NCI-H1092 (cell line): ENCODE measurements at places on chromosomes 12 and 14.

DNA sequence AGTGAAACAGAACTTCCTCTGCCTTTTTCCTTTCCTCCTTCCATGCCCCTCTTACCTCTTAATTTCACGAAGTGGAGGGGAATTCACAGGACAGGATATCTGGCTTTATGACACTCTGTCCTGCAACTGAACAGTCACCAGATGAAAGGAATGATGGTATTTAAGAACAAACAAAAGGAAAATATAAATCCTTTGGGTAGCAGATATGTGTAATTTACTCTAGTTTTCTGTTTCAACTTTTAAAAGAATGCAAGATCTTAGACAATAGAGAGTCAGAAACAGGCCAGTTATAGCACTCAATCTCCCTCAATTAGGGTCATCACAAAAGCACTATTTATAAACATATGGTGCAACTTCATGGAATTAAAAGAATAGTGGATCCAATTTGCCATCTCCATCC, 25.0 kb upstream of the HMGA2 start:
- no peak for DNase-seq

DNA sequence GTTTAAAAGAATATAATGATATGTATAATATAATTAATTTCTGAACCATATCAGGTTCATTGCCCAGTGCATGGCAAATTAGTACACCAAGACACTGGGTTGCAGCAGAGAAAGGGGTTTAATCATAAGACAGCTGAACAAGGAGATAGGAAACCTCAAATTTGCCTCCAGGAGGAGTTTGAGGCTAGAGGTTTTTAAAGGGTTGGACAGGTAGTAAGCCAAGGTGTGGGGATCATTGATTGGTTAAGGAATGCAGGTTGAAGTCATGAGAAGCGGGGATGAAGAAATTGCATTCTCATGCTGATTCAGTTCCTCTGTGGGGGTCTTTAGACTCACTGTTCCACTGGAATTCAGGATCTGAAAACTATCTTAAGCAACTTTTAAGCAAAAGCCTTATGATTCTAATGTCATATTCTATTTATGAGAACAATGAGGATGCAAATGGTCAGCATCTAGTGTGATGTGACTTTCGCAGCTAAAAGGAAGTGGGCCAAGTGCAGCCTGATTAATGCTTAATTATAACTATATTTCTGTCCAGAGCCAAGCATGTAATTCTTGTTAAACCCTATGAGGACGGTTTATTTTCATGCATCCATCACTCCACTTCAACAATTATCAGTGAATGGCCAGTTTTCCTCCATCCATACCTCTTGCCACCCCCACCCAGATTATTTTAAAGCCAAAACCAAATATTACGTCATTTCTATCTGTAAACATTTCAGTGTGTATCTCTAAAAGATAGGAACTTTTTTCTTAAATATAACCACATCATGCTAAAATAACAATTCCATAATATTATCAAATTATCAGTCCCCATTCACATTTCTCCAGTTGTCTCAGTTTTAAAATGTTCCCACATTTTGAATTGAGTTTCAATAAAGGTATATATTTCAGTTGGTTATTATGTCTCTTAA, 14.9 kb downstream of the RNF212B start:
- no peak for DNase-seq

DNA sequence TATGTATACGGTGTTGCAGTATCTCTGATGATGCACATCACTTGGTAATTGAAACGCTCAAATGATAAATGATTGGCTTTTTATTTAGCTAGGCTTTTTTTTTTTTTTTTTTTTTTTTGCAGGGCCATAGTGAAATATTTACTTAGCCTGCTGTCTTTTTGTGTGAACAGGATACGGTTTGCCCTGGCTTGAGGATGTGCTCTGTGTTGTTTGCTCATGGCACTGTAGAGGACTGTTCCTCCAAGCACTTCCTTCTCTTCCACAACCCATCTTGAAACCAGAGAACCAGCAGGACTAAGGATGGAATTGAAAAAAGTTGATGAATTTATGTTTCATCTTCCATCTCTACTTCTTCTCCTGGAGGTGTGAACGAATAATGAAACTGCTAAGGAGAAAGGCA, 15.5 kb upstream of the SSPN start:
- no peak for DNase-seq

DNA sequence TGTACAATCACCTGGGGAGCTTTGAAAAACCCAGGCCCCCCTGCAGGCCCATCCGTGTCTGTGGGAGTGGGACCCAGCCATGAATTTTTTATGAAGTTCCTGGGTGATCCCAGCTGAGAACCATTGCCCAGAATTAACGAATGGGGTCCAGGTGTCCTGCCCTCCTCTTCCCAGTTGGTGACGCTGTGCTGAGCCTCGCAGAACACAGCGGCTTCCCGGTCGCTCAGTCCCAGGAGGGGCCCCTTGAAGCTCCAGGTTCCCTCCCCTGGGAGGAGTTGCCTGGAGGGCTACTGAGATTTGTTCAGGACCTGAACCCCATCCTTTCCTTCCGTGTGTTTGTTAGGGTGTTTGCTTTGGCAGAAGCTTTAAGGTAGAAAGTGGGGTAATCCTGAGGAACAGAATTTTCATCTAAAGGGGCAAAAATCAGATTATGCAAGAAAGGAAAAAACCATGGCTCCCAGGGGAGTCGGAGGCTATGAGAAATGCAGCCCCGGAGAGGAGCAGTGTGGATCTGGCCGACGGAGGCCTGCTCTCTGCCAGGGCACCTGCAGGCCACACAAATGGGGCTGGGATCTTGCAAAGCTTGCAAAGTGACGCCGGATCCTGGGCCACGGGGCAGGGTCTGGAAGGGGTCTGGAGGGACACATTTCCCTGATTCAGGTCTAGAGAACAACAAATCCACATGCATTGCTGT, 164.7 kb upstream of the PRMT8 start:
- no peak for DNase-seq

- DNase-seq = no peak
Observed at GRCh38 chr14:53042480-53042879, 91.6 kb upstream of the FERMT2 start.

DNA sequence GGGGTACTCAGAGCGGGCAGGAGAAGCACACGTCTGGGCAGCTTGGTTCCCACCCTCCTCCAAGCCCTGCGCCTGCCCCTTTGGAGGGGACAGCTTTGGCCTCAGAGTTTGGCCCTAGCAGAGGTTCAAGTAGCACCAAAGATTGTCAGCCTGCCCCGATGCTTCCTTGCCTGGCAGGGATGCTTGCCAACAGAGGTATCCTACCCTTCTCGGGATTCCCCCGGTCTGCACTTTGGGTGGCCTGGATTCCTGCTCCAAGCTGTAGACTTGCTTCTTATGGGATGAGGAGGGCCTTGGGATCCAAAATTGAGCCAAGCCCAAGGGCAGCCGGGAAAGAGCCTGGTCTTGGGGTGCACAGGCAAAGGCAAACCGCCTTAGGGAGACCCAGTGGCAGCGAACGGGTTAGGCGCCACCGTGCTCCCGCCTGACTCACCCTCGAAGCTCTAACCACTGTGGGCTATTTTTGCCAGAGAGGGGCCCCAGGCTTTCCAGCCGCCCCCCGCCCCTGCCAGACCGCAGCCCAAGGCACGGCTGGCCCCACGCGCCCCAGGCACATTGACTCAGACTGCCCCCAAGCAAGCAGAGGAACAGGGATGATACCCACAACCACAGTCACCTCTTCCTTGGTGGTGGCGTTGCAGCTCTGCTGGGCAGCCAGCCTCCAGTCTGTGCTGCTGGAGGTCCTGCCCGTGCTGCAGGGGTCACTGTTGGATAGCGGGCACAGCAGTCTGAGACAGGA, 847 bp upstream of the WNT10B start:
- no peak for DNase-seq
